RKO (cell line): ENCODE measurements at places on chromosomes 5 and 9.

GRCh38 chr9:135906291-135907005, 898 bp downstream of the CAMSAP1 start:
- peak; percentile 86 for DNase-seq

- DNase-seq, result peak; percentile 42
These were observed 4.8 kb downstream of the ARHGEF28 start for GRCh38 chr5:73630765-73631164.

- DNase-seq, result no peak
These were observed 82.8 kb downstream of the DAP start for GRCh38 chr5:10678244-10678643.

DNA sequence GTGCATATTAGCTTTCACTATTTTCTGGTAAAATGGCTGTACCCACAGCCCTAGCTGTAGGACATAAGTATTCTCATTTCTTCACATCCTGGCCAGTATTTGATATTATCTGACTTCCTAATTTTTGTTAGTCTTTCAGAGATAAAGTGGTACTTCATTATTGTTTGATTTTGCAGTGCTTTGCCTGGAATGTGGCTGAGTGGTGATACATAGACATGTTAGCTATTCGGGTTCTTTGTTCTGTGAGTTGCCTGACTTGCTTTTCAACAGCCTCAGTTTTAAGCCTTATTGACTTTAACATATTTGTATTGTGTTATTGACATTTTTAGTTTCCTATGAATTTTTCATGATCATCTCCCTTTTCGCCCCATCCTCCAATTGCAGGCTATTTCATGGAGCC, 161.1 kb downstream of the GABBR2 start:
- DNase-seq, result no peak

GRCh38 chr5:150001660-150002486, 1.3 kb downstream of the HMGXB3 start:
- peak; percentile 90 for DNase-seq

DNA sequence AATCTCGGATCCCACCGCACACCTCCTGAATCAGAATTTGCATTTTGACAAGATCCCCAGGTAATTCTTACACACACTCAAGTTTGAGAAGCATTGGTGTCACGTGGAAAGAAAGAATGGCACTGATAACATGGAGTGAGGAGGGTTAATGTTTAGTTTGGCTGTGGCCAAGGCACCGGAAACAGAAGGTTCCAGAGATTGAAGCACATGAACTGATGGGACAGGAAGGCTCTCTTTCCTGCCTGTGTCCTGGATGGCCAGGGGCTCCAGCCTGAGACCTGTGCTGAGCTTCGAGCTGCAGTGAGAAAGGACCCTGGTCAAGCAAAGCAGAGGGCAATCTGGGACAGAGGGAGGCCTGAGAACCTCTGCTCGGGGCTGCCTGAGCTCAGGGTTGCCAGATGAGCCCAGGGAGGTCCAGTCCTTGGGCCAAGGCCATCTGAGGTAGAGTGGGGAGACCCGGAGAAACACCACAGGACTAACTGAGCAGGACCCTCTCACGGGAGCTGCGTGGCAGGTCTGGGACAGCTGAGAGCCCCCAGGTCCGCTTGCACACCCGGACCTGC, 27.3 kb downstream of the AFAP1L1 start:
- DNase-seq, result no peak

DNA sequence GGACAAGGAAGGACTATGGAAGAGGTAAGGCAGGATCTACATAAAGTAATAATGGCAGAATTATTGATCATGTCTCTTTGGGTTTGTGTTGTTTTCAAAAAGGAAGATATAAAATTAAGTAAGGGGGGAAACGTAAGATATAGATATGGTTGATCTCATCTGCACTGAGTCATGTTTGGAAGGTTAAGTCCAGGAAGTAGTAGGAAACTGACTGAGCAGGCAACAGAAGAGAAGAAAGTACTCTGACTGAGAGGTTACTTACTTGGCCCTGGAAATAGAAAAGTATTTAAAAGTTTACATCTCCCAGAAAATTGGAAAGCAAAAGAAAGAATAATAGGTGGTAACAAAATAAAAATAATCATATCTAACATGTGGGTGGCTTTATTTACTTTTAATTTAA, 405.3 kb upstream of the RGMB start:
- DNase-seq, result no peak

- no peak for DNase-seq
These were observed 384.4 kb upstream of the PDE4D start for GRCh38 chr5:60277941-60278340.

DNA sequence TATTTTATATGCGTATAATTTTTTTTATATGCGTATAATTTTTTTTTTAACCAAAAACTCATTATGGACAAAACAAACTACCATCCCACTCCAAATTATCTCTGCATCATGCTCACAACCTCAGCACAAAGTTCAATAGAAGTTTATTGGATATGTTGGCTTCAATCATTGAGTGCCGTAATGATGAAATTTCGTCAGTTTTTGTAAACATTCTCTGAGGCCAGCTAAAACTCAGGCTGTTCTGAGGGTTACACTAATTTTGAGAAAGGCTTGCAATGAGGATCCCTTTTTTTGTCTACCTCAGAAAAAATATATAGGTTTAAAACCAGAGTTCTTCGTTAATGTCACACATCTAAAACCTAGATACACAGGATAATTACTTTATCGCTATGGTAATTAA, 1253.2 kb downstream of the EFNA5 start:
- no peak for DNase-seq

DNA sequence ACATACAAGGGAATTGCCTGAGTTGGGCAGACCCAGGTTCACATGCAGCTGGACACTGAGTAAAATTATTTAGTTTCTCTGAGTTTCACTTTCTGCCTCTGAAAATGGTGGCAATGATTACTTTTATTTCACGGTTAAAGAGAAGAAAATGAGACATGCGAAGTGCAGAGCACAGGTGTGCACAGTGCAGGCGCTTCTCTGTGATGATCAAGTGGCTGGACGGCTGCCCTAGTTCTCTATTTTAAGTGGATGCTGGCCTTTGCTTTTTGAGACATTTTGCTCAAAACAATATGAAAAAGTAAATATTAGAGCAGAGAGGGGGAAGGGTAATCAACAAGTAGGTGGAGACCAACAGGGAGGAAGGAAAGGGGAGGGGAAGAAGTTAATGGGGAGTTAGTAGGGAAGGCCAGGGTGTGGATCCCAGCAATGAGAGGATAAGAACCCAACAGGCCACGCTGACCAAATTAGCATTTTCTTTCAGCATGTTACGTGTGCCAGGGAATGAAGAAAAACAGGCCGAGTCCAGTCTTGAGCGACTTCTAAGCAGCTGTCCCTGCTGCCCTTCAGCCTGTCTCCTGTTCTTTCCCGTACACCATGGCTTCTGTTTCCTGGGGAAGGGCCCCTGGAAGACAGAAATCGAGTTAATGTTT, 16.1 kb downstream of the SNX18 start:
- no peak for DNase-seq

- DNase-seq, result no peak
These were observed 97.3 kb upstream of the SLCO6A1 start for GRCh38 chr5:102596113-102596512.

DNA sequence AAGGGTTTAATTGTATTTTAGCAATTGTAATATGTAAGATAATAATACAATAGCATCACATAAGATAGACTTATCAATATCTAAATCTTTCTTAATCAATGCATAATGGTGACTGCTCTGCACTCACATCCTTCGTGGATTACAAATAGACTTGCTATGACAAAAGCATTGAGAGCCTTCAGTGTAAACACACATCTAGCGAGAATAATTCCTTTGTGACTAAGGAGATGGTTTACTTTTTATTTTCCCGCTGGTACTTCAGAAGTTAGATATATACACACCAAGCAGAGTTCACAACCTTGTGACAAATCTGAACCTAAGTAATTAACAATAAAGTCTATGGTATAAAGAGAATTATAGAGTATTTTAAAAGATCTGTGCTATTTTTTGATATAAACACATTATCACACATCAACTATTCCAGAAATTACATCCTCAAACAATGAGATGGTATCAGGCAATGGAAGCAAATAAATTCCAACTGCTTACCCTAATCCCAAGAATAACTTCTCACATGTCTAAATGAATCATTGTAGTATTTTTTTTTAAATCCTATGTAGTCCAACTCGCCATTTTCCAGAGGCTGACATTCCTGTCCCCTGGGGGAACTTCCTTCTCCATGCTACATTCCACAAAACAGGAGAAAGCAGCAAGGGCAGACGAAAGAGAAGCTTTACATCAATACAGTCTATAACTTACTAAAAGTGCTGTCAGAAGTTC, 51.2 kb downstream of the MAPKAP1 start:
- DNase-seq, result no peak

- DNase-seq, result no peak
These were observed 38.5 kb downstream of the JADE2 start for GRCh38 chr5:134563962-134564361.

DNA sequence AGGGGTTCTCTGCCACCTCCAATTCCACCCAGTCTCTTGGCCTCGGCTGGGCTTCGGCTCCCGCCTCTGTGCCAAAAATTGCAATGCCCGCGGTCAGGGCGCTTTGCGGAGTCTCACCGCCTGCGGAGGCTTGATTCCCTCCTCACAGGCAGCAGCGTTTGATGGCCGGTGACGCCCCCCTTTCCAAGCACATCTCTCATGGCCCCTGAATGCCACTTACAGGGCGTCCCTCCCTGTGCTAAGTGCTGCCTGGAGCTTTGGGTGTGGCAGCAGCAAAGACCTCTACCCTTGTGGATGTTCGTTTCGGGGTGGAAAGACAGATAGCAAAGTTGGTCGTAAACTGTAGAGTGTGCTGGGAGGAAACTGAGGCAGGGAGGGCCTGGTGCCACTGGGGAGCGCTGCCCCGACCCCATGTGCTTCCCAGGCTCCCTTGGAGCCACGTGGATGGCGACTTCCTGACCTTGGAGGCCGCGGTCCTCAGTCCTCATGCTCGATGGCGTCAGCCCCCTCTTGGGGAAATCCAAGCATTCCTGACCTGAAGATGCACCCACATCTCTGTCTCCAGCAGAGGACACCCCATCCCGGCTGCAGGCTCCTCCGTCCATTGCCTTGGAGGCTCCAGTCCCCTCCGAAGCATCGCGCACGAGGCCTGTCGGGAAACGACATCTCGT, 249.2 kb upstream of the IRX4 start:
- no peak for DNase-seq

DNA sequence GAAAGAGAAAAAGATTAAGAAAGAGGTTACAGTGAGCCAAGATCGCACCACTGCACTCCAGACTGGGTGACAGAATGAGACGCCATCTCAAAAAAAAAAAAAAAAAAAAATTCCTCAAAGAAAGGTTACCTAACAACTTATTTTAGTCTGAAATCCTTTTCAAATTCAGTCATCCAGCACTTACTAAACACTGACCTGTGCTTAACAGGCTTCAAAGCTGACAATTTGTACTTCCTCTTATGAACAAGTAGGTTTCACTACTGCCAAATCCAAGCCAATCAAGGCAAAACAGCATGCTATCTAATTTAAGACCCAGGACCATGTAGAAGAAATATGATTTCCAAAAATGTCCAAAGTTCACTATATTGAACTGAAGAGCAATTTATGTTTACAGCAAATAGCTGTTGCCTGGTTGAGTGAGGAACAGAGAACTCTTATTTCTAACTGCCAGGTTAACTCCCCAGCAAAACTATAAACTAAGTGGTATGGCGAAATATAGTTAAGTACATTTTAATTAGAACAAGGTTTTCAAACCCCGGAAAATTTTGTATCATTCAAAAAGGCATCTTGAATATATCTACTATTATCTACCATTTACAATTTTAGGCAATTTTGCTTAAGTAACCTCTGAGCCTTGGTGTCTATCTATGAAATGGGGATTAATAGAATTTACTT, 13.4 kb downstream of the PWWP2A start:
- DNase-seq, result no peak

GRCh38 chr9:6086006-6086655, 70.7 kb upstream of the RANBP6 start:
- DNase-seq, result no peak

DNA sequence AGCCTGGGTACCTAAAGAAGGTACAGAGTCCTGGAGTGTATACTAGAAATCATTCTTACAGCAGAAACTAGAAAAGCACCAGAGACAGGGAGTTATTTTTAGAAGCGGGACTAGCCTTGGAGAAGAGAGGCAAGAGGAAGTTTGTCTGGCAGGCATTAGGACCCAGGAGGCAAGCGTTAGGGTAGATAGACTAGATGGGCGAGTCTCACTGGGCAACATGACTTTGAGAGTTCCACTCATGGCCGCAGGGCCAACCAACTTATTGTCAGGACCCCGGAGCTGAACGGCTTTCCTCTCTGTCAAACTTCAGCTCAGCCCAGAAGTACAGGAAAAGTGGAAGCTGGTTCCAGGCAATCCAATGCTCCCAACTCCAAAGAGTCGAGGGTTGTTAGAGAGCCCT, 34.1 kb upstream of the NPR3 start:
- DNase-seq, result no peak

GRCh38 chr9:101235105-101235866, 149.5 kb downstream of the BAAT start:
- peak; percentile 70 for DNase-seq

DNA sequence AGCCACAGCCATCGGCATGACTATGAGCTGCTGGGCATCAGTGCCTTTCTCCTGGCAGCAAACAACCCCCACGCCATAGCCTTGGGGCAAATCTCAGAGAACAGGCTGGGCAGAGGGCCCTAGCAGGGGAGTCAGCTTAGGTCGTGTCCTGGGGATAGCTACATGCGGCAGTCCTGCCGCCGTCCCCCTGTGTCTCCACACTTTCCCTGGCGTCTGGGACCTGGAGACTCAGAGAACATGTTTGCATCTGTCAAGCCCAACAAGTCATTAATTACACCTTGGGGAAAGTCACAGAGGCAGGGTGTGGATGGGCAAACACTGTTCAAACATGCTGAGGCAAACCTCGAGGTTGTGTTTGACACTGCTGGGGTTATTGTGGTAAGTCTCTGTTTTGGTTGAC, 123.6 kb downstream of the C5orf15 start:
- DNase-seq, result no peak
